ENCODE measurements at places on chromosomes 3 and 15.
A peak's percentile ranks its signal among the peaks of the same experiment; 100 is the strongest.

GRCh38 chr3:16697443-16698147 is 92.4 kb upstream of the DAZL start:
- DNase-seq, result no peak

- DNase-seq, result no peak
Observed at GRCh38 chr3:162586591-162586990, 1090.0 kb downstream of the OTOL1 start.

GRCh38 chr3:195385526-195385925 is 57.3 kb downstream of the ACAP2 start:
- DNase-seq, result no peak

- no peak for DNase-seq
Observed at GRCh38 chr3:150538324-150539208, 7.7 kb downstream of the SERP1 start.

DNA sequence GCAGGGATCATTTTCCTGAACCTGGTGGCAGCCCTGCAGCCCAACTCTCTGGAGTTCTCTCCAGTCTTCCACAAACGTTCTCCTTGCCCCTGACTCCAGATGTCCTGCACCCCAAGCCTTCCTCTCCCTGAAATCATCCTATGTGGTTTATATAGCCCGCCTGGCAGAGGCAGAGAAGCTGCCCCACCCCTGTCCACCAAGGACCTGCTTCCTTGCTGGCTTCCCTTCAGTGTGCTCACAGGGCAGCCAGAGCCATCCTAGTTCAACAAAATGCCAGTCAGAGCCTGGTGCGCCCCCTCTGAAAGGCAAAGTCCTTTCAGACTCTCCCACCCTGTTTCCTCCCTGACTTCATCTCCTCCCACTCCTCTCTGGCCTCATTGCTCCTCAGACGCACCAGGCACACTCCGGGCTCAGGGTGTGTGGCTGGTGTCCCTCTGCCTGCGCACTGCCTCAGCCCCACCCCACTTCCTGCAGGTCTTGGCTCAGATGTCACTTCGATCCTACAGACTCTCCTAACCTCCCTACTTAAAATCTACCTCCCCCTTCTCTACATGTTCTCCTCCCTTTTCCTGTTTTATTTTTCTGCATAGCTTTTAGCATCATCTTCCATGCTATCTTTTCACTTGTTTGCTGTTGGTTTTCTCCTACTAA is 5.9 kb downstream of the KBTBD13 start:
- no peak for DNase-seq

DNA sequence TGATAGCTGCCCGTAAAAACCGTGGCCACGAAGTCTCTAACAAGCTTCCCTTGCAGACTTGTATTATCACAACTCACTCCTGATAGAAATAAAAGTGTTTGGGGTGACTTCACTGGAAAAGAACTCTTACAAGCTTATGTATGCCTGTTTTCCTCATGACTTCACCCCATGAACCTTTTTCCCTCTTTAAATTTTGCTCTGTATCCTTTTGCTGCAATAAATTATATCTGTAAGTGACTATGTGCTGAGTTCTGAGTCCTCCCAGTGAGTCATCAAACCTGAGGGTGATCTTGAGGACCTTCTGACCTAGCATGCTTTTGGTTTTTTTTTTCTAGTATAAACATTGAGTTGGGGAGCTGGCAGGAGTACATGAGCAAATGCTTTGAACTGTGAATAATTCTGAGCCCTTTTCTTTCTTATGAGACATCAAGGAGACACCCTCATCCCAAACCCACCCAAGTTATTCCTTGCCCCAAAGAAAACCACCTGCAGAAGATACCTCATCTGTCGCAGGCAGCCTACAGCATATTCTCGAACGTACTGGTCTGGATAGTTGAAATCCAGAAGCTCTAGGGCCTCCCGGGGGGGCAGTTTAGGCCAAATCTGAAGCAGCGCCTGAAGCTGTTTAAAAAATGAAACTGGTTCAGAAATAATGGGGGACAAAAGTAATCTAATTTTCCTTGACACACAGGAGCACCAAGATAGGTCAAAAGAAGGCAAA is 85.9 kb downstream of the FAIM start:
- no peak for DNase-seq

DNA sequence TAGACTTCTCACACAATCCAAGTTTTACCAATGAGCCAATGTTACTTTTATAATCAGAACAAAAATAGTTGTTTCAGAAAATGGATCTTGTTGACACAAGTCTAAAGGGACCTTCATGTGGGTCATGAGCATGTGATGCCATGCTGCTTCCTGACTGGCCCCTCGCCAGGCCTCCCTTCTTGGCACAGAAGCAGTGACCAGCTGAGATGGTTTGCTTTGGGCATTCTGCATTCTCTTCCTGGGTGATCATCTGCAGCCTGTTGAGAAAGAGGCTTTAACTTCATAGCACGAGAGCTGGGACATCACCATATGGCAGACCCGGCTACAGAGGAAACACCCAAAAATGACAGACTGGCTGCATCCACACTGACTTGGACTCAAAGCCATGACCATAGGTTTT is 45.7 kb downstream of the TGM4 start:
- no peak for DNase-seq

GRCh38 chr3:60064210-60065178 is 1014.7 kb upstream of the CFAP20DC start:
- no peak for DNase-seq

DNA sequence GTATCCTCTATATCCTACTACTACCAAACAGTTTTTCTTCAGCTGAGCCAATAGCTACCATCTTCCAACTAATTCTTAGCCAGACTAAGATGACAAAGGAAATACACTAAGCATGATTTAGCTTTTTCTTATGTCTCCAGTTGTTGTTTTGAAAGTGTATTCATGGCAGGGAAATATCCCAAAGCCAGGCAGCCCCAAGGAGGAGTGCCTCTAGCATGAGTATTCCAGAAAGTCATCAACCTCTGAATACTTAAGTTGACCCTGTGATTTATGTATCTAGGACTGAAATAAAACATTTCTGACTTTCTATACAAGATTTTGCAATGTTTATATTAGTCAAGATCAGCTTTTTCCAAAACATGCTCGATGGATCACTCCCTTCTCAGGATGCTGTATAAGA is 449.1 kb downstream of the IL5RA start:
- DNase-seq, result no peak

GRCh38 chr3:3853544-3853943 is 54.3 kb downstream of the LRRN1 start:
- DNase-seq, result no peak

GRCh38 chr3:125150525-125151441 is 61.8 kb downstream of the SLC12A8 start:
- peak; percentile 14 for DNase-seq

GRCh38 chr3:18035641-18036449 is 293.4 kb upstream of the TBC1D5 start:
- DNase-seq, result no peak

DNA sequence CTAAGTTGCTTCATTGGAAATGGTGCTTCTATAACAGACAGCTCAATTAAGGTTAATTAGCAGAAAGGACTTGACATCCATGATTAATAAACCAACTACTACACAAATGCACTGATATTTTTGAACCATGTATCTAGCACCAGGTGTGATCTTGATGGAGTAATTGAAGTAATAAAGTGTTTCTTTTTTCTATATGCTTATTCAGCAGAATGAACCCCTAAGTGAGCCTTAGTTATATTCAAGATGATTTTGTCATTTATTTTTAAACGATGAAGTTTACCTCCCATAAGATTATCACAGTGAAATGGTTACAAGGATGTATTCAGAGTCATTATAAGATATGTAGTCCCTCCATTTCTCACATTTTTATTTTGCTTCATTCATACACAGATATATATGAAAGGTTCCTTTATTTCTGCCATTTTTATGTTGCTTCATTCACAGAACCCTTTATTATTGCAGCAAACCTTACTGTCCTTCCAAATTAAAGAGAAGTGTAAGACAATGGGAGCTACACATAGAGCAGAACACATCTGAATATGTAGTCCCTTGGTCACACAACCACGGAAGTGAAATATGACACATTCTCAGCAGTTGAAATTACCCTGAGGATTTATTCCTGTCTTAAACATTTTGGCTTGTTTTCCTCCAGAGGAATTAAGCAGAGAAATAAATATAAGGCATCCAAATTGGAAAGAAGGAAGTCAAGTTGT is 295.0 kb downstream of the RAP2B start:
- DNase-seq, result no peak

DNA sequence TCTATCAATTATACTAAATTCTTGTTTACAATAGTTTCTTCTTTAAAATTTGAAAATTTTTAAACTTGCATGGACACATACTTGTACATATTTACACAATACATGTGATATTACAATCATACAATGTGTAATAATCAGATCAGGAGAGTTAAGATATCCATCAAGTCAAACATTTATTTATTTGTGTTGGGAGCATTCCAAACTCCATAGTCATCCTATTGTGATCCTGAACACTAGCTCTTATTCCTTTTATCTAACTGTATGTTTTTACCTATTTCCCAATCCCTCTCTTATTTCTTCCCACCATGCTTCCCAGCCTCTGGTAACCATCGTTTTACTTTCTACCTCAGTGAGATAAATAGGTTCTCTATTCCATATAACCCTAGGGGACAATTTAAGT is 1219.2 kb downstream of the ZPLD1 start:
- no peak for DNase-seq

- no peak for DNase-seq
Observed at GRCh38 chr3:142999881-143000280, 1.5 kb upstream of the U2SURP start.

DNA sequence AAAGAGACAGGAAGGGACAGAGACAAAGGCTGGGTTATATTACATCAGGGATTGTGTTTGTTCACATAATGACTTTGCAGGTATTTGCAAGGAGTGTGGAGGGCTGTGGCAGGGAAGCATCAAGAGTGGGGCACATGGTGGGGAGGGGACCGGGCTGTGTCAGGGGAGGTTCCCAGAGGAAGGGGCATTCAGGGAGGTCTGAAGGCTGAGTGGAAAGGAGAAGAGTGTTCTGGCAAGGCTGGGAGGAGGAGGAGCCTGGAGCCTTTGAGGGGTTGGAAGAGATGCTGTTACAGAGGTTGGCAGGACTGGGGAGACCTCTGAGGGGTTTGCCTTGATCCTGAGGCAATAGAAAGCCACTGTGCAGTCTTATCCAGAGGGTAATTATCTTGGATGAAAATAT is 49.4 kb downstream of the EXOG start:
- no peak for DNase-seq

Data from NCI-H748 treated with DMSO at 0.1 percent for 48 hours (cell line).